ENCODE measurements at places on chromosomes 2 and 18. TPM values are rescaled to one million over a fixed set of nuclear protein-coding genes. Genes with fewer than 3 reads are reported as not detected.

DNA sequence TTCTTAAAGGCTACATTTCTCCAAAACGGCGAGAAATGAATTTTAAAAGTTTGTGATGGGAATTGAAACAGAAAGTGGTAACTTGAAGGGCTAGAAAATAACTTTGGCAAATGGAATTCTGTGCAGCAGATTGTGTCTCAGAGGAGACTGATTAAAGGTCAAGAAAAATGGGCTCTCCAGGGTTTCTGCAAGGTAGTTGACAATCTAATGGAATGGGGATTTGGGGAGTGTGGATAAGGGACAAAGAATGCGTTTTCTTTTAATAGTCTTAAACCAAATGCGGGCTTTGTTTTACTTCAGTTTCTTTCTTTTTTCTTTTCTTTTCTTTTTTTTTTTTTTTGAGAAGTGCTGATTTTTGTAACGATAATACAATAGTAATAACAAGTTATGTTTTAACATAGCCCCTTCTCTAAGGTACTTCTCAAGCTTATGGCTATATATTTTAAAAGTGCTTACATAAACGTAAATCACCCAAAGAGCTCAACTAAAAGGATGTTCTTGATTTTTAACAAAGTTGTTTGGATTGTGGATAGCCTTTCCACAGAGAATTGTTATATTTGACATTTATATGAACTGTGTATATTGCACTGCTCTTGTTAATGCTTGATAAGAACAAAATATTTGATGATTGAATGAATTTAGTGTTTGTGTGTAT lies 36.6 kb downstream of the CAMKMT start:
- DNase-seq = no peak

Gene DUSP2
- total RNA-seq = 5.2 TPM

DNA sequence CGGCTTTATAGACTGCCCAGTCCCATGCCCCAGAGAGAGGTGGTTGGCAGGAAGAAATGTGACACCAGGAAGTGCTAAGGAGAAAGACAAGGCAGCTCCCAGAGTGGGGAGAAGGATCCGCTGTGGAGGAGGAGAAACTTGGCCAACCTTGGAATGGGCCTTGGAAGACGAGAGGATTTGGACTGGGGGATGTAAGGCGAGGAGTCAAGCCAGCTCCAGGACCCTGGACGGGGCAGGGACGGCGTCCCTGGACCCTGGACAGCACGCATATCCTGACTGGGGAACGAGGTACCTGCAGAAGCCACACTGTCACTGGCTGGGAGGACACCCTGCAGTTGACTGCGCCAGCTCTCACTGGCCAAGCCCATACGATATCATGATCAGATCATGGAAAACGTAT lies 153.4 kb downstream of the BCL2 start:
- DNase-seq = no peak

DNA sequence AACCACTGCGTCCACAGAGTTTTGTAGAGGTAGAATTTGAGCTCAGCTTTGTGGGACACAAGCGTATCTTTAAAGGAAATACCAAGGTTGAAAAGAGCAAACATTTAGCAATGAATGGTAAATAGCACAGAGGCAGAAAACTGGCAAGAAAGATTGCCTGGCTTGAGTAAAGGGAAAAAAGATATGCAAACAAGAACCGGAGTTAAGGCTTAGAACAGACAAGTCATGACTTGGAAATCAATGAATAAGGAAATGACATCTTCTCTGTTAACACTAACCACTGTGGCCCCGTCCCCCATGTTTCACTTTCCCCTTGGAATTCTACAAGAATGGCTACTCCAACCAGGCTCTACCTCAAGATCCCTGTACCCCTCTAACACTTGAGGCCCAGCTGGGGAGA lies 3.8 kb downstream of the STAM2 start:
- DNase-seq = no peak

Gene DYNAP
- not detected for total RNA-seq

All from spinal cord (tissue), 10 donors.